Kidney capillary endothelial cell (primary cell): ENCODE measurements at places on chromosomes 3 and 15.
A peak's percentile ranks its signal among the peaks of the same experiment; 100 is the strongest.

GRCh38 chr3:17130956-17131355 is 246.2 kb downstream of the PLCL2 start:
- no peak for DNase-seq

DNA sequence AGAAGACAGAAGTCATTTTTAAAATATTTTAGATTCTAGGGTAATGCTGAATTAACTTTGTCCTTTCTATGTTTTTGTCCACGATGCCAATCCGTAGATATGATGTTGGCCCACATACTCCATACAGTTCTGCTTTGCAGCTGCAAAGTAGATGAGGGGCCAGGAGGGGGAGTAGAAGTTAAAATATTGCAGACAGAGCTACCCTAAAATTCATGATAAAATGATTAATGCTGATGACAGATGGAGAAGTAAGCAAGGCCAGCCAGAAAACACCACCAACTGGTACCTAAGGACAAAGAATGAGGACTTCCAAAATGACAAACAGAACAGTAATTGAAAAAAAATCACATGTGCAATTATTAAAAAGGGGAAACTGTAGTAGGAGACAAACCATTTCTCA is 756.6 kb upstream of the ARPP21 start:
- DNase-seq, result peak; percentile 7

GRCh38 chr3:169769287-169770181 is at the start of gene ACTRT3:
ACTRT3 (minus strand) TSS chr3:169769561; CDS start chr3:169769520, 41 bp downstream.
- peak; percentile 49 for DNase-seq

GRCh38 chr3:83434880-83435587 is 1523.8 kb upstream of the CADM2 start:
- no peak for DNase-seq

- no peak for DNase-seq
Measured at GRCh38 chr3:67493808-67494207, 160.6 kb downstream of the SUCLG2 start.

DNA sequence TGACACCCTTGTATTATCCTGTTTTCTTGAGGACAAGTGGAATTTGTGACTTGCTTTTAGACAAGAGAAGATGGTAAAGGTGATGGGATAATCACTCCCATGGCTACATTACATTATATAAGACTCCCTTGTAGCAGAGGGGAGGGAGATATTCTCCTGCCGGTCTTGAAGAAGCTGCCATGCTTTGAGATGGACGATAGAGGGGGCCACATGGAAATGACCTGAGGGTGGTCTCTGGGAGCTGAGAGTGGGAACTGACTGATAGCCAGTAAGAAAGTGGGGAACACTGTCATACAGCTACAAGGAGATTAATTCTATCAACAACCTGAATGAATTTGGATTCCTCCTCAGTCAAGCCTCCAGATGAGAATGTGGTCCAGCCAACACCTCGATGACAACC is 540.1 kb downstream of the NTRK3 start:
- no peak for DNase-seq

GRCh38 chr15:74788042-74788682 is 6.3 kb downstream of the CSK start:
- no peak for DNase-seq

GRCh38 chr15:37098468-37099318 is 1.7 kb downstream of the MEIS2 start:
- DNase-seq, result no peak

DNA sequence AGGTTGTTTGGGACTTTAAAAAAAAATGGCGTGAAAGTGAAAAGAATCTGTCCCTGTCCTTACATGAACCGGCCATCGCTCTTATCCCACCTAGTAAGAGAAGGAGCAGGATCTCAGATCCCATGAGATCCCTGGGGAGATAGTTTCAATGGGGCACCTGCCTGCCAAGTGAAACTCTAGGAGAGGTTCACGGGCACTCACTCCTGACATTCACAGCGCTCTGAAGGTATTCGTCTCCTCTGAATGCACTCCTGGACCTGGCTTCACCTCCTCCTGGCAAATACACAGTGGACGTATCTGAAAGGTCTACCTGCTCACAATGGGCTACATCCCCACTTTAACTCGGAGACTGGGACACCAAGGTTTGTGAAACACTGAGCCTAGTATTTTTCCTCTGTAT is 248.7 kb upstream of the ICE2 start:
- no peak for DNase-seq

DNA sequence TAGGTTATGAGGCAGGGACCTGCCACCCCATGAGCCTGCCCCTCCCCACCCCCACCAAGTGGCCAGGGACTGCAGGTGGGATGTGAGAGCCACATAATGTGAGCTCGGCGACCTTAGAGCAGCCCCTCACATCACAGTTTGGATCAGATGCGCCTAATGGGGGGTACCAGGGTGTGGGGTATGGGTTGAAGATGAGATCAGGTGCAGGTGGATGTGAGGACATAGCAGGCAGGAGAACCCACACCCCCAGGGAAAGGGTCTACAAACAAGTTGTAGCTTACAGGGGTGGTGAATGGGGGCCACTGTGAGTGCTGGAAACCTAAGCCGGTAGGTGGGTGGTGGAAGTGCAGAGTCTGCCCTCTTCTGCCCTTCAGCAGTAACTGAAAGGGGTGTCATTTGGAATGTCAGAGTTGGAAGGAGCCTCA is 94.0 kb downstream of the CORO2B start:
- DNase-seq, result no peak

GRCh38 chr3:82082796-82083195 is 321.4 kb upstream of the GBE1 start:
- no peak for DNase-seq

DNA sequence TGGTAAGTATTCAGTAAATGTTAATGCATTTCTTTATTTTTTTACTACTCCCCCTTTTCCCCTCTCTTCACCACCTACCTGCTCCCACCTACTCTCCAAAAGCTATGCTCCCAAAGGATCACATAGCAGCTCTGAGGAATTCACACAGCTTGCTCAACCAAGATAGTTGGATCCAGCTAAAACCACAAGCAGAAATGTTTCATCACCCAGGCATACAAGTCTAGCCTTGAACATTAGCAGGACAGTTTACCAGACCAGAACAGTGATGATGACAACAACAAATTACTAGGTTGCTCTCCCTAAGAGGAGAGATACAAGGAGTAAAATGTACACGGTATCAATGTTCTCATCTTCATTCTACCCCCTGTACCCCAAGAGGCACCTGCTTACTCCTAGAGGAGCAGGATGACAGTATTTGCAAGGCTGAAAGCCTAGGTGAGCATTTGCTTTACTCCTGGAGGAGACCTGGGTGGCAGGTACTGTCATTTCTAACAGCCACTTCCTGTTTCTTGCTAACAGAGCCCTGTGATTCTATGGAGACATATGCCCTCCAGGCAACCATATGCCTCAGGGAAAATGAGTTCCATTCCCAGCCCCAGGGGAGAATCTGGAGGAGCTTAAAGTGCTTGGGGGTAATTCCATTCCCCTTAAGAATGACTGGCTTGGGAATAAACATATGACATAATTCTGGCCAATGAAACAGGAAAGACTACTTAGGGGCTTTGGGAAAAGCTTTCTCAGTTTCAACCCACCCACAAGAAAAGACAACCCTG is 237.5 kb downstream of the NTRK3 start:
- DNase-seq, result no peak

DNA sequence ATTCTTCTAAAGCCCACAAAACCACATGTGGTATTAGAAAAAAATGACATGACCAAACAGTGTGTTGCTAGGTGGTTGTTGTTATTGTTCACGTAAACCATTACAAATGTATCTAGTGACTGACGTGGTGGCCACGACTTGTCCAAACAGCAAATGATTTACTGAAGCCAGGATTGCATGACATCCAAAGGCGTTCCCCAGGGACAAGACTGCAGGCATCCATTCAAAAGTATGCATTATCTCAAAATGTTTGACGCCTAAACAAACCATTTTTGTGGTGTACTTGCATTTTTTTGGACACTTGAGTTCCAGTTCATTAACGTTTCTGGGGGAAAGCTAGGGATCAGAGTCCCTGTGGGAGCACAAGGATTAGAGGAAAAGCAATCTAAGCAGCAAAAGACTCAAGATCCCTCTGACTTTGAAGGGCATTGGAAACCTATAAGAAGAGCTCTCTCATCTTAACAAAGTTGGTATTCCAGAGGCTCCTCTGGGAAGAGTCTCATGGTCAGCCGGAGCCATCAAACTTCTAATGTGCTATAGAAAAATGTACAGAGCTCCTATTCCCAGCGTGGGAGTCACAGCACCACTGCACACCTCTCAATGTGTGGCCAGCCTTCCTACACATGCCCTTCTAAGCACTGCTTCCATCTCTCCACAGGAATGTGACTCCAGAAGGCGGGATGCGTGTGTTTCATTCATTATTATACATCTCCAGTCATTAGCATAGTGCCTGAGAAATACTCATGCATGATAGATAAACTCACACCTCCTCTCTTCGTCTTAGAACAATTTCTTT is 62.9 kb downstream of the FBN1 start:
- no peak for DNase-seq

DNA sequence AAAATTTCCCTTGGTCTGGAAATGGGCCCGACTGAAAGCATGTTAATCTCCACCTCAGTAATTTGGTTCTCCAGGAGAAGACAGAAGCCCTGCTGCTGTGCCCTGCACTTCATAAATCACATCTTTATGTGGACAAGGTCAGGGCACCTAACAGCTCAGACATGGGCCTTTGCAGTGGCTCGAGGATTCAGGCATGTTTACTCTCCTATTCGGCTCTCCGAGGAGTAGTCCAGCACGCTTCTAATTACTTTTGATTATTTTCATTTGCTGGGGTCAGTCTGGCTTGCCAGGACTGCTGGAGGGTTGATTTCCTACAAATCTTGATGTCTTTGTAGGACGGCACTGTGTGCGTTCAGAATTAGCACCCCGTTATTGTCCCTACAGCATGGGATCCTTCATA is 511.2 kb downstream of the MECOM start:
- DNase-seq, result no peak

DNA sequence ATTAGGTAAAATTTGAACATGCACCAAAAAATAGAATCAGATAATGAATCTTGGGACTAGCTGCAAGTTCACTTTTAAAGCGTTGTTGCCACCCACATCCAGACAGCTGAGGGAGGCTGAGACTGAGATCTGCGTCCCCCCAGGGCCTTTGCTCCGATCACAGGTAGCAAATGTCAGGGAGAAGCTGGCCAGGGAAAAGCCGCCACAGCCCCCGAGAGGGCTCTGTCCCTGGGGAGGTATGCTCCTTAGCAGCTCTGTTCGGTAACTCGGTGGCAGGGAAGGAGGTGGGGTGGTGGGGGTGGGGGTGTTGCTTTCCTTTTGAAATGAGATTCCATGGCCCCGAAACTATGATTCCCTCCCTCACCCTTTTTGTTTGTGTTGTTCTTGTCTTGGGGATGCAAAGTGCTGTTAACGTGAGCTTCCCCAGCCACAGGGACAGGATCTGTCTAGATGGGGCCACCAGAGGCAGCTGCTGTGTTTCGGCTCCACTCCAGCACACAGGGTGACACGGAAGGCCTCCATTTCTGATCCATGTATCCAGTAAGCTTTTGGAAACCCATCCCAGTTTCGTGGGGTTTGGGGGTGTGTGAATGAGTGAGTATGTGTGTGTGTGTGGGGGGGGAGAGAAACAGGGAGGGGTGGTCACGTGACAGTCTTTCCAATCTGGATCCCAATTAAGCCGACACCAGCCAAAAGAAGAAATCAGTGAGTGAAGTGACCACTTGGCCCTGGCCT is 1.1 kb upstream of the MINAR1 start:
- no peak for DNase-seq

- DNase-seq, result no peak
Measured at GRCh38 chr3:191901741-191902140, 440.8 kb downstream of the PYDC2 start.

DNA sequence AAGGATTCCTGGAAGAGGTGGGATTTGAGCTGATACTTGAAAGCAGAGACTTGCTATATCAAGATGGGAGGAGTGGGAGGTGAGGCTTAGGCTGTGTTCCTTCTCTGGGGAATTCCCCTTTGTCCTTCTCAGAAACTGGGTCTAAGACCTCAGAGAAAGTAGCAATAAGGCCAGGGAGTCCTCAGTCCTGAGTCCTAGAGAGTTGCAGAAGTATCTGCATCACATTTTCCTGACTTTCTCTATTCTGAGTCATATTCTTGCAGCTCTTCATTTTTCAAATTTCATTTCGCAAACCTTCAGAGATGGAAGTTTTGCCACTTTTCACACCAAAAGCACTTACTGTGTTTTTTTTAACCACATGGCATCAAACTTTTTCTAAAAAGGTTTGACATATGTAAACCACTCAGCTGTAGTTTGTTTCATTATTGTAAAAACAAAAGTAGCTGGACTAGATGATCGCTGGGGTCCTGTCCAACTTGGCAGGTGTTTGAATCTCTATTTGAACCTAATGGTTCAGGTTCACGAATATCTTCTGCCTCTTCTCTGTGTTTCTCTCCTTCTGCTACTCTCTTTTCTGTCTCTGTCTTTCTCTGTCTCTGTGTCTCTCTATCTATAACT is 21.3 kb downstream of the COLQ start:
- DNase-seq, result no peak

- DNase-seq, result no peak
Measured at GRCh38 chr3:139527265-139527664, 12.3 kb downstream of the RBP1 start.

DNA sequence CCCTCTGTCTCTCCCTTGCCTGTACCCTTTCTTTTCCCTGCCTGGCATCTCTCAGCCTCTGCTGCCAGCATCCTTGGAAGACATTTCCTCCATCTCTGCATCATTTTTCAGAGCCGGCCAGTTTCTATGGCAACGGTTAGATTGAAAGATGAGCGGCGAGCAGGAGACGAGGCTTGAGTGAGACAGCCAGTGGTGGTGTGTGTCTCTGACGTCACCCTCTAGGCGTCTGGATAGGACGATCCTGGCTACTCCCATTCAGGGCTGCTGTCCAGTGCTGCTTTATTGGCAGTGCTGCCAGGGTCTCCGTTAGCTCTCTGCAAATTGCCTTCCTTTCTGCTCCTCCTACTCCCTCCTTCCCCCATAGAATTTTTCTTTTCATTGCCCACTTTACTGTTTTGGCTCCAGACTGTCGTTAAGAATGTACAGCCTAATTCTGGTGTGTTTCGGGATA is 57.9 kb downstream of the TRAK1 start:
- peak; percentile 36 for DNase-seq

DNA sequence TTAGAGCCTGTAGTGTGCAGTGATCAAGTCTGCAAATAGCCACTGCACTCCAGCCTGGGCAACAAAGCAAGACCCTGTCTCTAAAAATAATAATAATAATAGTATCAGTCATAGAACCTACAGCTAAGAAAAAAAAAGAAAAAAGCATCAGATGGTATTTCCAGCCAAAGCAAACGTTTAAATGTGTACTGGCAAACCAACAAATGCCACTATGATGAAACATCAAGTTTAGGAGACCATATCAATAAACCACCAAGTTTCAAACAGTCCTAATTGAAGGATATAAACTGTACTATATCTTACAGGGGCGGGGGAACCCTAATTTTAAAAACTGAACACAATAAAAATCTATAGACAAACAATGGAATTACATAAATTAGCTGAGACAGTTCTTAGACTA is 6.4 kb downstream of the UBP1 start:
- DNase-seq, result no peak
